Cortex of kidney (tissue), 1 donor: ENCODE measurements at places on chromosomes 4 and X.

GRCh38 chrX:97806946-97807345, 923.2 kb downstream of the RPA4 start:
- no peak for DNase-seq

DNA sequence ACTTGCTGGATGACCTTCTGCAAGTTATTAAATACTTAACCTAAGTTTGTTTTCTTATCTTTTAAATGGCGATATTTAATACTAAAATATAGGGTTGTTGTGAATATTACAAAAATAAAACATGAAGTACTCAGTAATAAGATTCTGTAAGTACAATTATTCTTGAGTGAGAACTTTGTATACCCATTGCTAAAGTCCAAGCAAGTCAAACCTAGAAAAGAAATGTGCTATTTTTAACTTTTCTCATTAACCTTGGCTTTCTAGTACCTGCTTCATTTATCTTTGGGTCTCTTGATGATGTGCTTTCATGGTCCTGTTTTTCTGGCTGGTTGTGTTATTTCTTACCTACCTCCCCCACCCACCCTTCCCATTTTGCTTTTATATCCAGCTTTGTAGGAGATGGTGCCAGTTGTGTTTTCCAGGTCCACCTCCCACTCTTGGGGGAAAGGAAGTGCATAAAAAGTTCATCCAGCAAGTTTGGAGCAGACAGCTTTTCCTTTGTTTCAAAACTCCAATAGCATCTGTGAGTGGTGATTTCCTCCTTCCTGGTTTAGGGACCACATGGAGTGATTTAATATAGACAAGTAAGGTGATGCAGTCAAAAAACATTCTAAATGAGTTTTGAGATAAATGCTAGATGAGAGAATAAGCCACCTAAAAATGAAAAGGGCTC, 7.5 kb upstream of the CXCL8 start:
- DNase-seq: no peak

GRCh38 chrX:10397349-10397748, 223.0 kb downstream of the MID1 start:
- DNase-seq: no peak

DNA sequence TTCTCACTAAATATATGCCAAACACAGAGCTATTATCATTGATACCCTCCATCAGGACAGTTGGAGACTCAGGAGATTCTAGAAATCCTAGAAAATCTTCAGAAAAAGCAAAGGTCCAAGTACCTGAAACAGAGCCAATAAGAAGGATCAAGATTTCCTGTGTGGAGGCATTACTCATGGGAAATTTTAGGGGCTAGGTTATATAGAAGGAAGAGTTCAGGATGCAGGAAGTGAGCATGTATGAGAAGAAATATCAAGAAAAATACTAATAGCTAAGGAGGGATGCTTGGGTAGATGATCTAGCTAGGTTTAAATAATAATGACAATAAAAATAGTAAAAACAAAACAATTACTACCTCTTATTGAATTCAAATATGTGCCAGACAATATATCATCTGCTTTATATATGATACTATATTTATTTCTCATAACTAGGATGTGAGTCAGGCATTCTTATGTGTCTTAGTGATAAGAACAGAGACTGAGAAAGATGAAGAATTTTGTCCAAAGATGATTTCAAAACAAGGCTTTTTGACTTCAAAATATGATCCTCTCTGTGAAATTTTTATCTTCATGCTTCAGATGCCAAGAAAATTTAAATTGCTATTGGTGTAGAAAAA, 66.4 kb upstream of the HHIP start:
- no peak for DNase-seq

GRCh38 chrX:134174859-134175258, 62.1 kb upstream of the CCDC160 start:
- no peak for DNase-seq

DNA sequence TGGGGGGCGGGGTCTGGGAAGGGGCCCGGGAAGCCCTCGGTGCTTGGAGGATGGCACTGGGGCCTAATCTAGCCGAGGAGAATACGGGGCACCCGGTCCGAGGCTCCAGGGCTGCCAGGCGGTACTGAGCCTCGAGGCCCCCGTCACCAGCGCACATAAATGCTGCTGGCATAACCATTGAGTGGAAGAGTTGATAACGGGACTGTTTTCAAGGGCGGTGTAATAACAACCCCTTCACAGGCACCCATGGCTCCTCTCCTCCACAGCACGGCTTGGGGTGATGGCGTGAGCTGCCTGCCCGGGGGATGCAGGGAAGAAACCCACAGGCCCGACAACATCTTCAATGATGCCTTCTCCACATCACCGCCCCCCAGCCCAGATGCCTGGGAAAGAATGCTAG, 130.7 kb downstream of the FAM53A start:
- DNase-seq: no peak

DNA sequence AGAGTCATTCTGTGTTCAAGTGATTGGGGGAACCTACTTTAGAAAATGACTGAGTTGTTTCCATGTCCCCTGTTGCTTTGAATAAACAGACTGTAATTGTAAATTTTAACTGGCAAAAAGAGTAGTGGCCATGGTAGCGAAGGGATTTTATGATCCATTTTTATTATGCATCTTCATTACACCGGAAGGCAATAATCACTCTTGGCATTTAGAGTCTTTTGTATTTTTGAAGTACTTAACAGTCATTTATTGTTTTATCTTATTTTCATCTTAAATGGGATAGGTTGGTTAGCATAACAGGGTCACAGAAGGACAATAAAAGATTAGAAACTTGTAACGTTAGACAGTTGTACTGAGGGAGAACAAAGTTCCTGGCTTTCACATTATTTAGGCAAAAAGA, 11.0 kb upstream of the OTC start:
- no peak for DNase-seq

GRCh38 chrX:122739770-122740169, 444.3 kb upstream of the GRIA3 start:
- DNase-seq: no peak

DNA sequence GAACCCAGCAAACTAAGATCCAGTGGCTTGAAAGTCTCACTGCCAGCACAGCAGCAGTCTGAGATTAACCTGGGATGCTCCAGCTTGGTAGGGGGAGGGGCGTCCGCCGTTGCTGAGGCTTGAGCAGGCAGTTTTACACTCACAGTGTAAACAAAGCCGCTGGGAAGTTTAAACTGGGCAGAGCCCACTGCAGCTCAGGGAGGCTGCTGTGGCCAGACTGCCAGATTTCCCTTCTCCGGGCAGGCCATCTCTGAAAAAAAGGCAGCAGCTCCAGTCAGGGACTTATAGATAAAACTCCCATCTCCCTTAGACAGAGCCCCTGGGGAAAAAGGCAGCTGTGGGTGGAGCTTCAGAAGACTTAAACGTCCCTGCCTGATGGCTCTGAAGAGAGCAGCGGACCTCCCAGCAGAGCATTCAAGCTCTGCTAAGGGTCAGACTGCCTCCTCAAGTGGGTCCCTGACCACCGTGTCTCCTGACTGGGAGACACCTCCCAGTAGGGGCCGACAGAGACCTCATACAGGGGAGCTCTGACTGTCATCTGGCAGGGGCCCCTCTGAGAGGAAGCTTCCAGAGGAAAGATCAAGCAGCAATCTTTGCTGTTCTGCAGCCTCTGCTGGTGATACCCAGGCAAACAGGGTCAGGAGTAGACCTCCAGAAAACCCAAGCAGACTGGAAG, 45.1 kb upstream of the CDX4 start:
- no peak for DNase-seq

GRCh38 chr4:70583952-70584834, 7.9 kb upstream of the AMBN start:
- DNase-seq: no peak

DNA sequence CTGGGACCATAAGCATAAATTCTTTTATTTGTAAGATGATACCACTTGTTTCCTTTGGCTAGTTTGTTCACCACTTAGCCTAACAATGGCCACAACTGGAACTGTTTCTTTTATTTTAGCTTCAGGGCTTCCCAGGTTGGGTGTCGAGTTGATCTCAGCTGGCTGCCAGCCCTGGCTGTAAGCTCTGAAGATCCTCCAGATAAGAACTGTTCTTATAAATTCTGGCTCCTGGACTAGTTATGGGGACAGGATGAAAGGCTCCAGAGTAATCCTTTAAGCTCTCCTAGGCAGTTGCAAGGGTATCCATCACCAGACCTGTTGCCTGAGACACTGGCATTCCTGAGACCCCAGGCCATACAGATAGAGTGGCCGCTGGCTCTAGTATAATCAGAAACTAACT, 129.4 kb upstream of the ACSL4 start:
- no peak for DNase-seq

DNA sequence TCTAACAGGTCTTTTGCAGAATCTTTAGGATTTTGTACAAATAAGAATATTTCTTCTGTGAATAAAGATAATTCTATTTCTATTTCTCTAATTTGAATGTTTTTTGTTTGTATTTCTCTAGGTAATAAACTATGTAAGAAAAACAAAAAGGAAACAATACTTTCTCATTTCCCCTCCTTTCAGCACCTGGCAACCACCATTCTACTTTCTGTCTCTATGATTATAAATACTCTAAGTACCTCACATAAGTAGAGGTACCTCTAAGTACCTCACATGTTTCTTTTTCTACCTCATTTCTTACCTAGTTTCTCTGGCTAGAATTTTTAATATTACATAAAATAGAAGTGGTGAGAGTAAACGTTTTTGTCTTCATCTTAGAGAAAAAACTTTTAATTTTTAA, 550.0 kb downstream of the EPHA5 start:
- DNase-seq: no peak

GRCh38 chrX:38379088-38379487, 26.7 kb downstream of the OTC start:
- DNase-seq: no peak

DNA sequence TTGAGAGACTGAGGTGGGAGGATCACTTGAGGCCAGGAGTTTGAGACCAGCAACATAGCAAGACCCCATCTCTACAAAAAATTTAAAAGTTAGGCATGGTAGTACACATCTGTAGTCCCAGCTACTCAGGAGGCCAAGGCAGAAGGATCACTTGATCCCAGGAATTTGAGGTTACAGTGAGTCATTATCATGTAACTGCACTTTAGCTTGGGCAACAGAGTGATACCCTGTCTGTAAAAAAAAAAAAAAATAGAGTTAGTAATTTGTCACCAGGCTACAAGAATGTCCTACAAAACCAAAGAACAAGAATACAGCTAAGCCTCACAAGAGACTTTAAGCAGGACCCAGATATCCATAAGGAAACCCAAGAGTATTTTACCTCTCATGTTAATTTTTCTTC, 27.0 kb upstream of the RAB28 start:
- DNase-seq: no peak

DNA sequence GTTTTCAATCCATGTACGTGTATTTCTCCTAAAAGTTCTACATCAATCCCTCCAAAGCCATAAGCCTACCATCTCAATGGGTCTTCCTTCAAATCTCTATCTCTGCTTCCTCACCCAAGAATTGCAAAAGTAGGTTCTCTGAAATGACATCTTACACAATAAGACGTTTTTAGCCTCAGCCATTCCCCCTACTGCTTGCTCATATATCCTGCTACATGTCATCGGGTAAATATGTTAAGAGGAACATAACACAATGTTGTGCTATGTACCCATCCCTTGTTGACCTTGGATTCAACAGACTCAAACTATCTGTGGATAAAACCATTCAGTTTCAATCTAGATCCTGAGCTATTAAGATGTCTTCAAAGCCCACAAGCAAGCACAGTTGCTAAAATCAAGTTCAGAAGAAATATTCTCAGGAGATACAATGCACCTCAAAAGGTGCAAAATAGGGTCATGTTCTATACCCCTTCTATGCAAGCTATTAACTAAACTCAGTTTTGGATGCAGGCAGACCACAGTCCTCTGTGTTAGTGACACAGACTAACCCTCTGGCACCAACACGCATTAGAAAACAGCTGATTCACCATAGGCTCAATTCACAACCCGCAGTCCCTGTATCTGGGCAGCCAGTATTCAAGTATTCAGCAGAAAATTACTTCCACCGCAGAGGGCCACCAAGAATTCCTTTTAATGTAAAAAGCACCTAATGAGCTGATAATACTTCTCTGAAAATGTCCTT, 56.8 kb downstream of the CD99L2 start:
- no peak for DNase-seq

GRCh38 chr4:79757600-79757999, 315.4 kb downstream of the ANTXR2 start:
- no peak for DNase-seq

GRCh38 chrX:9855561-9856283, 69.5 kb downstream of the SHROOM2 start:
- DNase-seq: no peak

- DNase-seq: no peak
These were observed 25.7 kb downstream of the RNF128 start for GRCh38 chrX:106752101-106752678.

DNA sequence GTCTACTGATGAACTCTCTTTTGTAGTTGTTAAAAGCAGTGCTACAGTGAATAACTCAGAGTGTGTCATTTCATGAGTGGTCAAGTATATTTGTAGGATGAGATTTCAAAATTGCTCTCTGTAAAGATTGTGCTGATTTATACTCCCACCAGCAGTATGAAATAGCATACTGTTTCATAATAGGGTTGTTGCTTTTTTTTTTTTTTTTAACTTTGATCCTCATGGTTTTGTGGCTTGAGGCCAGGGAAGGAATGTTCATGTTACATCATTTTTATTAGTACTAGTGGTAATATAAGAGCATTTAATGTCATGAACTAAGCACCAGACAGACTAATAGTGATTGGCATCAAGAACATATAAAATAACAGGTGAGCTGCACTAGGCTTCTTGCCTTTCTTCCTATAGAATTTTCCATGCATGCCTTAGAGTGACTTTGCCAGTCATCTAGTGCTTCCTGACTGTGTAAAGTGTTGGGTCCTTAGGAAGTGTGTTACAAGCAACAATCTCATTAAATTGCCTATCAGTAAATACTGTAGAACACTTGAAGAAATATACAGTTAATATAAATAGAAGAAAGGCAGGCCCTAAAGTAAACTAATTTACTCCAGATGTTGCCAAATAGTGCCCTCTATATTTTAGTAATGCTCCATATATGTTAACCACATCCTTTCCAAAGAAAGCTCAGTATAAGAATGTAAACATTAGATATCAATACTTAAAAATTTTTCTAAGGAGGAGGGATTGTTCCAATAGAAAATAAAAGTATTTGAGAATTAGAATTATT, 38.6 kb upstream of the MSMO1 start:
- DNase-seq: no peak

- no peak for DNase-seq
These were observed 769 bp downstream of the TCEAL1 start for GRCh38 chrX:103629318-103630170.

DNA sequence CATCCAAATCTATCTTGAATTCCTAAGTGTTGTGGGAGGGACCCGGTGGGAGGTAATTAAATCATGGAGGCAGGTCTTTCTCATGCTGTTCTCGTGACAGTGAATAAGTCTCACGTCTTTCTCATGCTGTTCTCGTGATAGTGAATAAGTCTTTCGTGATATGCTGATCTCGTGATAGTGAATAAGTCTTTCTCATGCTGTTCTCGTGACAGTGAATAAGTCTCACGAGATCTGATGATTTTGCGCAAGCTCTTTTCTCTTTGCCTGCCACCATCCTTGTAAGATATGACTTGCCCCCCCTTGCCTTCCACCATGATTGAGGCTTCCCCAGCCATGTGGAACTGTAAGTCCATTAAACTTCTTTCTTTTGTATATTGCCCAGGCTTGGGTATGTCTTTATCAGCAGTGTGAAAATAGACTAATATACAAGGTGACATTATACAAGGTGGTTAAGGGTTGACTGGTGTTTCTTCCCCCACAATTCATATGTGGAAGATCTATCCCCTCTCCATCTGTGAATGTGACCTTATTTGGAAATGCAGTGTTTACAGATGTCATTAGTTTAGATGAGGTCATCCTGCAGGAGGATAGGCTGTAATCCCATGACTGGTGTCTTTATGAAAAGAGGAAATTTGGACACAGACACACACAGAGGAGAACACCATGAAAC, 27.6 kb downstream of the ARSD start:
- no peak for DNase-seq
